ENCODE measurements at places on chromosomes 1 and 21.
A peak's percentile ranks its signal among the peaks of the same experiment; 100 is the strongest.

GRCh38 chr1:155323729-155324036 is 3.0 kb downstream of the RUSC1 start:
- DNase-seq, result peak; percentile 76

- peak; percentile 17 for DNase-seq
Observed at GRCh38 chr1:26723013-26723991, 27.5 kb downstream of the ARID1A start.

DNA sequence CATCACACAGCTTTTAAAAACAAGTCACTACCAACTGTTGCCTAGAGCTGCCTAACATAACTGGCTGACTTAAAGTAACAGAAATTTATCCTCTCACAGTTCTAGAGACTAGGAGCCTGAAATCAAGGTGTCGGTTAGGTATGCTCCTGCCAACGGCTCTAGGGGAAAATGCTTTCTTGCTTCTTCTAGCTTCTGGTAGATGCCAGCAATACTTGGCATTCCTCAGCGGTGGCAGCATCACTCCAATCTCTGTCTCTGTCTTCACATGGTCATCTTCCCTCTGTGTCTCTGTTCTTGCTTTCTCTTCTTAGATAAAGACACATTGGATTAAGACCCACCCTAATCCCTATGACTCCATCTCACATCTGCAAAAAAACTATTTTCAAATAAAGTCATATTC is 51.5 kb downstream of the DMRTA2 start:
- no peak for DNase-seq

- no peak for DNase-seq
Observed at GRCh38 chr21:45825219-45825618, 156.4 kb upstream of the COL6A1 start.

- DNase-seq, result no peak
Observed at GRCh38 chr1:180691322-180691913, 59.6 kb downstream of the XPR1 start.

GRCh38 chr1:111967886-111968285 is 21.6 kb downstream of the KCND3 start:
- DNase-seq, result no peak
